ENCODE measurements at places on chromosomes 2 and 18. TPM values are rescaled to one million over a fixed set of nuclear protein-coding genes. Genes with fewer than 3 reads are reported as not detected.

DNA sequence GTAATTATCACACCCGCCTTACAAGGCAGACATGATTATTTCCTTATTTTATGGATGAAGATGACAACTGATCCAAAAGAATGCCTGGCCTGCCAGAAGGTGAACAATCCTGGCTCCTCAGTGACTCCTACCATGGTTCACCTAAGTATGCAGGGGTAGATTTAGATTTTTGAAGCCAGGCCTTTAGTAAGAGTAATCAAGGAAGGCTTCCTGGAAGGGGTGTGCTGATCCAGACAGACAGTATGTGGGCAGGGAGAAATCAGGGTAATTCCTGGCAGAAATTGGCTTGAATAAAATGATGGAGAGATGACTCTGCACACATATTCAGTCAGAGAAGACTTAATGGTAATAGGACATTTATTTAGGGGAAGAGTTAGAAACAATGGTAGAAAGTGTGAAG is 637.7 kb upstream of the FANCL start:
- no peaks in the 10 kb centered on the region for H3K27me3 ChIP-seq
- no peak overlapping the region for H3K27ac ChIP-seq
- DNase-seq = no peak
- H3K36me3 ChIP-seq = no peaks in the 10 kb centered on the region

DNA sequence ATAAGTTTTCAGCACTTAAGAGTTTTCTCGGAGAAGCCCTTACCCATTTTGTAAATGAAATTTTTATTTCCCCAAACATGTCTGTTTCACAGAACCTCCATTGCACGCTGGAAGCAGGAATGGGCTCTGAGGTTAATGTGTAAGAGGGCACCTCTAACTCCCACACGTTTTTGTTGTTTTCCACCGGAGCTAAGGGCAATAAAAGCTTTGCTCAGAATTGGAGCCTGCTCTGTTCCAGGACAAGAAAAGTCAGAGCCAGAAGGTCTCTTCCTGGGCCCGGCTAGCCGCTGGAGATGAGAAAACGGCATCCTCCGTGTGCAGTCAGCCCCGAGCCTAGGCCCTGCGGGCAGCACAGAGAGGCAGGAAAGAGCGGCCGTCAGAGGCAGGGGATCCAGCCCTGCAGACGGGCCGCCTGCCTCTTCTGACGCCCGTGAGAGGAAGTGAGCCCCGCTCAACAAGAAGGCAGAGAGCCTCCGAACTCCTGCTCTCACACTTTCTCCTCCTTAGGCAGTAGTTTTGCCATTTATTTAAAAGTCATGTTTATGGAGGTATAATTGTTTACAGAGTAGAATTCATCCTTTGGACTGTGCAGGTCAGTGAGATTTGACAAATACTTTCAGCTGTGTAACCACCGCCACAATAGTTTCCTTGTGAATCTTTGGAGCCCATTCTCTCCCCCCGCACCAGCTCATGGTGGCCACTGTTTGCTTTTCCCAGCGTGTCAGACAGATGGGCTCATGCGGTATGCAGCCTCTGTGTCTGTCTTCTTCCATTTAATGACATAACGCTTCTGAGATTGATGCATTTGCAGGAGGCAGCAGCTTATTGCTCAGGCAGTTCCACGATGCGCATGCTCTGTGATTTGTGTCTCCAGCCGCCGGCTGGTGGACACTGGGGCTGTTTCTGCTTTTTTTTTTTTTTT is 117.3 kb downstream of the GALR1 start:
- peak overlapping the region; percentile 70 for H3K27ac ChIP-seq
- H3K27me3 ChIP-seq = no peaks in the 10 kb centered on the region
- peak overlapping the region; percentile 25 for H3K4me3 ChIP-seq

DNA sequence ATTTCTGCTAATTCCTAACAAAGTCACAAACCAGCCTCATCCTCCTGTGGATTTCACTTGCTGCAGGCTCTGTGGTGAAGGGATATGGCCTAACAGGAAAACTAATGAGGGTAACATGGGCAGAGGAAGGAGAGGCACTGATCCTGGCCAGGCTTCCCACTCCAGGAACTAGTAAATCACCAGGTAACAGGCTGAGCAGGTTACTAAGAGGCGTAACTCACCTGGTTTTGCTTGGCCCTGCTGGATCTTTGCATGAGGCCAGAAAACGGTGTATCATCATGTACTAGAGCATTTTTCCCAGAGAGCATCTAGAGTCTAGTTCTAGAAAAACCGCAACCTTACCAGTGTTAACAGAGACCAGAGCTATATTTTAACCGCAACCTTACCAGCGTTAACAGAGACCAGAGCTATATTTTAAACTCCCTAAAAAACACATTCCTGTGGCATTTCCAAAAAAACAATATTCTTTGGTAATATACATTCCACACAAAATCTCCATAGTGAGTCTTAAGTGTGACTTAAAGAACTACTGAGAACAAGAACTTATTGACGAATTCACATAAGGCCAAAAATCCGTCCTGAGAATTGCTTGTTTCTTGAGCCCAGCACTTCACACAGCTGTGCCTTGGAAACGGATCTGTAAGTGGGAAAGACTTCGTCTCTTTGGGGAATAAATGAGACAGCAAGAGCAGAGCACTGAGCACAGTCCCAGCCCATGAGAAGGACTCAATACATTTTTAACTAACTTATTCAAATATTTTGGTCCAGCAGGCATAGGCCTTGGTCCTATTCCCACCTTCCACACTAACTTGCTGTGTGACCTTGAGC is 43.4 kb downstream of the DPP4 start:
- H3K27me3 ChIP-seq = no peaks in the 10 kb centered on the region
- no peak overlapping the region for H3K27ac ChIP-seq
- DNase-seq = no peak
- no peak overlapping the region for H3K4me3 ChIP-seq

- H3K27ac ChIP-seq = no peak overlapping the region
- H3K4me3 ChIP-seq = no peak overlapping the region
- H3K27me3 ChIP-seq = no peaks in the 10 kb centered on the region
Observed at GRCh38 chr2:235262750-235263149, 231.1 kb upstream of the AGAP1 start.

DNA sequence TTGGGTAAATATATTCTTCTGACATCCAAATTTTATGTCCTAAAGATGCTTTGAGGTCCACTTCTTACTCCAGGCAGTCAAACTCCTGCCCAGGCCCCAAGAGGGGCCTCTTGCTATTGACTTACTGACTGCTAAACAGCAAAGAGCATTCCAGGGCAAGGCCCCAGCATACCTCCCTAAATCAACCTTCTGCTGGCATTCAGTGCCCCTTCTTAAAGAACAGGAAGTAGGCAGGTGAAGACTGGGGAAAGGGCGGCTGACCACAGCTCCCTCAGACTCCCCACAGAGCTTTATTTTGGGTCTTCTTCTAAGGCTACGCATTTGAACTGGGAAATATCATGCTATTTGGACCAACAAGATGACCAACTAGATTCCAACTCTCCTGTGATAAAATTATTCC is 68.9 kb downstream of the USP40 start:
- DNase-seq = no peak
- H3K27ac ChIP-seq = no peak overlapping the region
- no peaks in the 10 kb centered on the region for H3K27me3 ChIP-seq
- H3K4me3 ChIP-seq = no peak overlapping the region
- H3K36me3 ChIP-seq = peaks cover 17% of the 10 kb centered on the region
- no peaks in the 10 kb centered on the region for H3K4me1 ChIP-seq

GRCh38 chr18:76985951-76986236 is 146.7 kb downstream of the MBP start:
- no peaks in the 10 kb centered on the region for H3K4me1 ChIP-seq
- no peak overlapping the region for H3K4me3 ChIP-seq
- H3K36me3 ChIP-seq = no peaks in the 10 kb centered on the region
- peak; percentile 74 for DNase-seq
- no peaks in the 10 kb centered on the region for H3K27me3 ChIP-seq

DNA sequence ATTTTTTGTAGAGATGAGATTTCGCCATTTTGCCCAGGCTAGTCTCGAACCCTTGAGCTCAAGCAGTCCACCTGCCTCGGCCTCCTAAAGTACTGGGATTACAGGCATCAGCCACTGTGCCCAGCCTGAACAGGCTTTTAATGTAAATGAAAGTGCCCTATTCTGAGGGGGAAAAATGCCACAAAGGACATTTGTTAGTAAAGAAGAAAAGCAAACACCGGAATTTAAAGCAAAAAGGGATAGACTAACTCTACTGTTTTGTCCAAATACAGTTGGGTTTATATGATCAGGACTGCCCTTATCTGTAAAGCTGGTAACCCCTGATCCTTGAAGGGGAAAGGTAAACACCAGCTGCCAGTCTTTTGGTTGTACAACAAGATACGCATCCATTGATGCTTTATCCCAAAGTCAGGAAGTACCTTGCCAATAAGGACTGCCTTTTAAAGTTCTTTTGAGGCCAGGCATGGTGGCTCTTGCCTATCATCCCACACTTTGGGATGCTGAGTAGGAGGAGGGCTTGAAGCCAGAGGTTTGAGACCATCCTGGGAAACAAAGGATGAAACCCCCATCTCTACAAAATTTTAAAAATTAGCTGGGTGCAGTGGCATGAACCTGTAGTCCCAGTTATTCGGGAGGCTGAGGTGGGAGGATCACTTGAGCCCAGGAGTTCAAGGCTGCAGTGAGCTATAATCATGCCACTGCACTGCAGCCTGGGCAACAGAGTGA is 13.1 kb downstream of the CLEC4F start:
- no peak overlapping the region for H3K27ac ChIP-seq
- no peaks in the 10 kb centered on the region for H3K36me3 ChIP-seq
- no peak overlapping the region for H3K4me3 ChIP-seq
- DNase-seq = no peak
- no peaks in the 10 kb centered on the region for H3K27me3 ChIP-seq

- no peak overlapping the region for H3K27ac ChIP-seq
- H3K4me1 ChIP-seq = no peaks in the 10 kb centered on the region
- H3K27me3 ChIP-seq = no peaks in the 10 kb centered on the region
- DNase-seq = no peak
- no peaks in the 10 kb centered on the region for H3K36me3 ChIP-seq
Observed at GRCh38 chr18:79327199-79327721, 68.5 kb upstream of the NFATC1 start.

DNA sequence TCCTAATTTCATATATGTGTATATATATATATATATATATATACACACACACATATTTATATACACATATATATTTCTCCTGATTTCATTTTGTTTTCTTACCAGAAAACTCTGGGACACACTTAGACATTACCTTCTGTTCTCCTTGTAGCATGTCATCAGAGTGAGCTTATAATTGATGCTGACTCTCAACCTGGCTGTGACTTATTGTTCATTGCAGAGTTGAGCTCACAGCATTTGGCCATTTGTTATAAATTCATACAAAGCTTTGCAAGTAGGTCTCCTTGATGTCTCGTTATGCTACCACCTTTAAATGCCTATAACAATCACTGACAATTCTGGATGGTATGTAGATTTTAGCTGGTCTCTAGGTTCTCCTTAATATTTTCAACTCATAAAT is 314.8 kb downstream of the LRRTM4 start:
- H3K27ac ChIP-seq = no peak overlapping the region
- no peaks in the 10 kb centered on the region for H3K4me1 ChIP-seq
- no peaks in the 10 kb centered on the region for H3K36me3 ChIP-seq
- no peak overlapping the region for H3K4me3 ChIP-seq
- no peaks in the 10 kb centered on the region for H3K27me3 ChIP-seq

- H3K27me3 ChIP-seq = no peaks in the 10 kb centered on the region
- H3K27ac ChIP-seq = no peak overlapping the region
- no peaks in the 10 kb centered on the region for H3K36me3 ChIP-seq
- no peaks in the 10 kb centered on the region for H3K4me1 ChIP-seq
- H3K4me3 ChIP-seq = no peak overlapping the region
Observed at GRCh38 chr2:34656632-34657031, 1057.5 kb upstream of the FAM98A start.

GRCh38 chr2:239025096-239025801 is 177.4 kb downstream of the TWIST2 start:
- H3K27me3 ChIP-seq = no peaks in the 10 kb centered on the region
- no peak for DNase-seq
- H3K4me3 ChIP-seq = no peak overlapping the region
- no peak overlapping the region for H3K27ac ChIP-seq
- peaks cover 15% of the 10 kb centered on the region for H3K4me1 ChIP-seq
- H3K36me3 ChIP-seq = no peaks in the 10 kb centered on the region

ASPRV1 gene
- 0.49 TPM for total RNA-seq

DNA sequence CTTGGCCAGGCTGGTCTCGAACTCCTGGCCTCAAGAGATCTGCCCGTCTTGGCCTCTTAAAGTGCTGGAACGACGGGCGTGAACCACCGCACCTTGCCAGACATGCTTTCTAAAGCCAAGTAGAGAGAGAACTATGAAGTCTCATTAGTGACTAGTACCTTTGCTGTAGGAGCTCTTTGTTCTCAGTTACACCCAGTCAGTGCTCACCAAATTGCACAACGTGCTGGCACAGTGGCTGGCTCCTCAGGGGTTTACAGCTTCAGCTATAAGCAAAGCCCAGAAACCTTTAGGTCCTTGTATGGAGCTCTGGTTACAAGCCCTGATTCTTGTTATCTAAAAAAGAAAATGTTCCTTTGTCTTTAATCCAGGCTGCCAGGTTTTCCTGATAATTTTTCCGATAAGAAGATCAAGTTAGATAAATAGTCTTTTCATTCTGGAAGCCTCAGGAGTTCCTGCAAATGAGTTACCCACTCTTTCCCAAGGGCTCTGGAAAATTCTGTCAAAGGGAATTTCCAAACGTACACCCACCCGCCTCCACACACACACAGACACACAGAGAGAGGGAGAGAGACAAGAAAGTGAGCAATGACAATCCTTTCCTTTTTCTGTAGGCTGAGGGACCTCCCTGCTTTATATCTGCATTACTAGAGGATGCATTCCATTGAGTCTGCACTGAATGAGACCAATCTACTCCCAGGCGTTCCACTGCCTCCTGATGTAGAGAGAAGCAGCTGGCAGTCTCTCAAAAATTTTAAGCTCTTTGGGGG is 100.2 kb upstream of the CSRNP3 start:
- no peaks in the 10 kb centered on the region for H3K27me3 ChIP-seq
- no peak overlapping the region for H3K27ac ChIP-seq
- no peaks in the 10 kb centered on the region for H3K4me1 ChIP-seq

- H3K4me1 ChIP-seq = peaks cover 49% of the 10 kb centered on the region
- peak overlapping the region; percentile 7 for H3K4me3 ChIP-seq
- peak; percentile 95 for DNase-seq
- H3K27ac ChIP-seq = peak overlapping the region; percentile 88
Observed at GRCh38 chr2:219452361-219453317, 18.0 kb downstream of the SPEG start.

- peaks cover 36% of the 10 kb centered on the region for H3K36me3 ChIP-seq
- H3K27me3 ChIP-seq = no peaks in the 10 kb centered on the region
- no peak overlapping the region for H3K4me3 ChIP-seq
- H3K27ac ChIP-seq = no peak overlapping the region
- DNase-seq = no peak
Observed at GRCh38 chr2:233446121-233446520, 91.8 kb downstream of the DGKD start.

All from vagina (tissue), 2 donors.